ENCODE measurements at places on chromosomes 4 and X.

- DNase-seq: no peak
Observed at GRCh38 chr4:121253961-121254360, 89.8 kb upstream of the TNIP3 start.

DNA sequence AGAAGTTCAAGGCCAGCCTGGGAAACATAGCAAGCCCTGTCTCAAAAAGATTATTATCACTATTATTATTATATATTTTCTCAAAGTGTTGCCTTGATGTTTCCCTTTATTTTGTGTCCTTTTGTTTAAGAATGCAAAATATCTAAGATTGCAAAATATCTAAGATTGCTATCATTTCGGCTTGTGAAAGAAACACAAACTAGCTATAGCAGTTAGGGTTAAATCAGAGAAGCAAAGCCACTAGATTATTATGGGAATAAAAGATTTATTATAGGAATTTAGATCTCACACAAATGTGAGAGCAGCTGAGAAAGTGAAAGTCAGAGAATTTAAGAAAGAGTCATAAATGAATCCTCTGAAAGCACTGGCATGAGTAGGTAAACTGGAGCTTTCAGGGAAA is 18.0 kb upstream of the TMEM184C start:
- DNase-seq: no peak

DNA sequence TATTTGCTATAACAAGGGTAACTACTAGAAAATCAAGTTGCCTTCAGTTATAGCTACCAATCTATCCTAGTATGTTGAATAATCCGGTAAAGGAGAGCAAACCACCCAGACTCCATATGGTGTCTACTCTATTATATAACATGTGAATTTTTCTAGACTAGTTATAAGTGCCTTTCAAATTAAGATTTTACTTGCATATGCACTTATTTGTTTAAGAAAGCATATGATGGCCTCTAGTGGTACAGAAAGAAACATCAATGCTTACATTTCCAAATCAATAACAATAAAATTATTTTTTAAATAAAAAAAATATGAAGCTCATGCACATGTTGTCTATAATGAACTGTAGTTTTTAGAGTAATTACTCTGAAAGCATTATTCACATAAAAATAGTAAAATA is 1516.4 kb upstream of the PABPC4L start:
- DNase-seq: no peak

GRCh38 chrX:133544115-133544514 is 128.8 kb upstream of the GPC4 start:
- DNase-seq: no peak

GRCh38 chrX:153061732-153062131 is 5.5 kb downstream of the PNMA3 start:
- no peak for DNase-seq

GRCh38 chr4:16663732-16664131 is 234.7 kb downstream of the LDB2 start:
- no peak for DNase-seq

- DNase-seq: no peak
Observed at GRCh38 chr4:86972997-86973396, 38.2 kb downstream of the AFF1 start.

DNA sequence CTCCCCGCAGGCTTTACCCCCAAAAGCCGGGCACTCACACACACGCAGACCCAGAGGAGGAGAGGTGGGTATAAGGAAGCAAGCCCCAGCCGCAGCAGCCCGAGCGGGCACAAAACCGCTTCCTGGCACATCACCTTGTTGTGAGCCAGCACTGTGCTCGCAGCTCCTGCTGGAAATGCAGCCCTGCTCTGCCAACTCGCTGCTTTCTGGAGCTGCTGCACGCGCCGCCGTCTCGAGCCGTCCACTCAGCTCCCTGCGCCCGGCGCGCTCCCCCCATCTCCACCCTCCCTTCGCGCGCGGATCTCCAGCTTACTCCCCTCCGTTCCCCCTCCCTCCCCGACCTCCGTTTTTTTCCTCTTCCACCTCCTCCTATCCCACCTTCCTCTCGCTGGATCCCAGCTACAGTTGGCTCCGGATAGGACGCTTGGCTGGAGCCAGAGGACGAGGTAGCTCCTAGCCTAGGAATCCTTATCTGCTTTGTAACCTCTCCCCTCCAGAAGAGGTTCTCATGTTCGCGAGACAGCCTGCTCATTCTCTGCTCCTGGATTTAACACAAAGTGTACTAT is at the start of gene SPOCK3:
Gene SPOCK3 (minus strand): TSS at position 179 of the 566 bp plus-strand sequence.
- no peak for DNase-seq

DNA sequence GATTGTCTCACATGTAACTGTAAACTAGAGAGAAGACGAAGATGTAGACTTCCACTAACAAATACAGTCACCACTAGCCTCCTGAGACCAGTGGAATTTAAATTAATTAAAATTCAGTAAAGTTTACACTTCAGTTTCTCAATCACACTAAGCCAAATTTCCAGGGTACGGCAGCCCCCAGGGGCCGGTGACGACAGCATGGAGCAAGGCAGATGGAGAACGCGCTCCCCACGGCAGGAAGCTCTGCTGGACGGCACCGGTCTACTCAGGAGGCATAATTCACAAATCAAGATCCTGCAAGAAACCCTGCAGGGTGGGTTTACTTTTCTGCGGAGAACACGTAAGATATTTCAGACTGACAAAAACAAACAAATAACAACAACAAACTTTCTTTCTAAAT is 80.7 kb downstream of the FAT1 start:
- no peak for DNase-seq

- no peak for DNase-seq
Observed at GRCh38 chr4:4869731-4870571, 10.5 kb downstream of the MSX1 start.

- DNase-seq: no peak
Observed at GRCh38 chrX:120377715-120378114, 15.8 kb downstream of the ATP1B4 start.

DNA sequence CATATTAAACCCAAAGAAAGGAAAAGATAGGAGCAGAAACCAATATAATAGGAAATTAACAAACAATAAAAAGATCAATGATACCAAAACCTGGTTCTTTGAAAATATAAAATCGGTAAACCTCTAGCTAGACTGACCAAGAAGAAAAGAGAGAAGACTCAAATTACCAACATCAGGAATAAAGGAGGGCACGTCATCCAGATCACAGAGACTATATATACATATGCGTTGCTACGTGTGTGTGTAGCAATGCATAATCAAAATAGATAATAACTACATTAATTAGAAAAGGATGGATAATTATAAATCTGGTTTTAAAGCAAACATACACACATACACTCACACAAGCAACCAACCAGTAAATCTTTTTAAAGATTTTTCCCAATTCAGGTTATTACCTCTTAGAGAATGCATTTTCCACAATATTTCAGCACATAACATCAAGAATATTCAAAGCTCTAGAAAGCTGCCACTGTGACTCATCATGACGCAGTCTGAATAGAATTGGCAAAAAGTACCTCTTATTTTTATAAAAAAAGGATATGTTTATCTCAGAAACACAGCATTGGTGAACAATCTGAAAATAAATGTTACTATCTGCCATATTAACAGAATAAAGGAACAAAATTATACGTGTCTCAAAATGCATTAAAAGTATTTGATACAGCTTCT is 41.4 kb upstream of the USP9X start:
- no peak for DNase-seq

- DNase-seq: no peak
Observed at GRCh38 chr4:38663090-38663800, 754 bp upstream of the KLF3 start.

- DNase-seq: no peak
Observed at GRCh38 chr4:169131556-169132208, 121.6 kb upstream of the CBR4 start.

- DNase-seq: no peak
Observed at GRCh38 chr4:140099983-140100382, 54.0 kb downstream of the MAML3 start.

DNA sequence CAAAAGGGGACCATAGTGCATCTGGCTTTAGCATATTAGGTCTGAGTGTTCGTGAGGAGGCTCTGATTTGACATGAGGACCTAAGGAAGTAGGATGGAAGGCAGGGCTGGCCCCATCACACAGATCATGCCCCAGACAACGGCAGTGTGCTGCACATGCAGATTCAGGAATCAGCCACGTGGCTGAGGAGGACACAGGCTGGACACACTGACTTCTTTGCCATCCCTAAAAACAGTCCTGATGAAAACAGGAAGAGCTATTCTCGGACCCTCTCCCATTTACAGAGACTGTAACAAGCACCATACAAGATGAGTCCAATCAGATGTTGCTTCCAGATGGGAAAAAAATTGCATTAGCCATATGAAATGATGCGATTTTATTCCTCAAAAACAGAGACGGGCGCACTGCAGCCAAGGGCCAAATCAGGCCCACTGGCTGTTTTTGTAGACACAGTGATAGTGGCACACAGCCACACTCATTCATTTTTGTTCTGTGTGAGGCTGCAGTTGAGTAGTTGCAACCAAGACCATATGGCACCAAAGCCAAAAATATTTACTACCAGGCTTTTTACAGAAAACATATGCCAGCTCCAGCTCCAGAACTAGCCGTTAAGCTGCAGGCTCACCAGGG is 41.0 kb downstream of the ACSL1 start:
- no peak for DNase-seq

DNA sequence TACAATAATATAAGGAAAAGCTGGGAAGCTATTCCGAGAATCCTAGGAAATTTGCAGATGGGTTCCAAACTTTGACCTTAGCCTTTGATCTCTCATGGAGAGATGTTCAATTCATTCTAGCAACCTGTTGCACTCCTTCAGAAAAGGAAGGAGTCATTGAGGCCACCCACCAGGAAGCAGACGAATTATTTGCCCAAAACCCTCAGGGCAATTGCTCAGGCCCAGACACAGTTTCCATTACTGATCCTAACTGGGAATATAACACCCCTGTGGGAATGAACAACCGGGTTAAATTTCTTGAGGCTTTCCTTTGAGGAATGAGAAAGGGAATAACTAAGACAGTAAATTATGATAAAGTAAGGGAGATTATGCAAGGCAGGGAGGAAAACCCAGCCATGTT is 13.5 kb upstream of the ZNF280C start:
- DNase-seq: no peak

DNA sequence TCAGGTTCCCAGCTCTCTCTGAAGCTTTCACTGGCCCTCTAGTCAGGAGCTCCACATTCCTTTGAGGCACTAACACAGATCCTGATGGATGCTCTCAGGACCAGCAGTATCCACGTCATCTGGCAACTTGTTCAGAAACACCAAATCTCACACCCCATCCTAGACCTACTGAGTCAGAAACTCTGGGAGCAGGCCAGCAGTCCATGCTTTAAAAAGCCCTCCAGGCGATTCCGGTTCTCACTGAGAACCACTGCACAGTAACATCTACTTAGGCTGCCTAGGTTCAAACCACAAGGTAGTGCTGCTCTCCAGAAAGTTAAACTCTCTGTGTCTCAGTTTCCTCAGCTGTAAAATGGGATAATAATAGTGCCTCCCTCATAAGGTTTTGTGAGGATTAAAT is 55.3 kb downstream of the CCDC158 start:
- no peak for DNase-seq

DNA sequence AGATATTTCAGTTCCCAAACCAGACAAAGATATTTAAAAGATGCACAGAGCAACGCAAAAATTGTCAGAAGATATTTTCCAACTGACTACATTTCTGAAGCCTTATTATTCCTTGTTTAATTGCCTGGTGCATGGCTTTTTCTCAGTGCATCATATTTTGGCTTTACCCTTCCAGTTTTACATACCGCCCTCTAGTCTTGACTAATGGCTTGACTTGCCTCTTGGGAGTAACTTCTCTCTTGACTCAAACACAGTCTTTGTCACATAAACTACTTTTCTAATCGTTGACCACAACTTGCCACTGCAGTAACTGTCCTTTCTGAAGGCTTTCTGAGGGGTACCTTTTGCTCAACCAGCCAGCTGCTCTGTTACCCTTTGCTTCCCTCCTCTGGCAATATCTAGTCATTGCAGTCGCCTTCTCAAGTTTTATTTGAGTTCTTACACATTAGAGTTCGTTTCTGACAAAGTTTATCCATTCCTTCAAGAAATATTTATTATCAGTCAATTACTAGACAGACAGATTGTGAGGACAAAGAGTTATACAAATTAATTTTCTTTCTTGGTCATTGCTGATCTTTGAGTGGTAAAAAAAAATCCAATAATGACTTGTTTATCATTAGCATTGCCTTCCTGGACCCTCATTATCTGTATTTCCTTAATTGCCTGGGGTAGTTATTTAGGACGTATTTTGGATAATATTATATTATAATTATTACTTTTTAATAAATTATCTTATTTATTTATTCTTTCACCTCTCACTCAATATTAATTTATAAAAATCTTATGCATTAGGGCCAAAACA is 506.9 kb upstream of the PCDH10 start:
- no peak for DNase-seq

GRCh38 chr4:1720163-1720983 is 750 bp downstream of the TMEM129 start:
- DNase-seq: no peak

- no peak for DNase-seq
Observed at GRCh38 chr4:13963601-13964000, 336.1 kb upstream of the BOD1L1 start.

- DNase-seq: no peak
Observed at GRCh38 chr4:99879458-99879857, 14.8 kb downstream of the LAMTOR3 start.

DNA sequence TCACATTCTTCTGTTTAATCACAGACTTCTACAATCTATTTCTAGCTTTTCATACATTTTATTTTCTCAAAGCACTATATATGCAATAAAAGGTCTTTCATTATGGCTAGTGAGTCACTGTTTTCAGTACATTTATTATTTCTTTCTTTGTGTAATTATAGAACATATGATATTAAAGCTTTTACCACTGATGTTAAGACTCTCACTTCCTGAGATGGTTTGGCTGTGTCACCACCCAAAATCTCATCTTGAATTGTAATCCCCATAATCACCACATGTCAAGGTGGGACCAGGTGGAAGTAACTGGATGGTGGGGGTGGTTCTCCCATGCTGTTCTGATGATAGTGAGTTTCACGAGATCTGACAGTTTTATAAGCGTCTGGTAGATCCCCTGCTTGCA is 41.9 kb downstream of the UBA6 start:
- no peak for DNase-seq

DNA sequence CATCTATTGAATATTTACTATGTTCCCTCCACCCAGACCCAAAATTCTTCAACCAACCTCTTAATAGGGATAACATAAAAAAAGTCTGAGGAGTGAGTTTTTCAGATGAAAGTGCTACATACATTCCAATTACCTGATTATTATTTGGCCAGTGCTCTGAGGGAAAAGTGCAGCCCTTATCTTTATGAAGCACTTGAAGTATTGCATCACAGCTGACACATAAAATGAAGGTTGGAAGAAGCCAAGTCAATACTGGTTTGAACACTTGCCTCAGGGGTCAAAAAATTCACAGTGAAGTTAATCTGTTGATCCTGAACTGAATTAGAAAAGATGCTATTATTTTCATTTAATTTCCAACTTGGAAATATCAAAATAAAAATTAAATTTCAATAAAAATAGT is 498.9 kb downstream of the INPP4B start:
- no peak for DNase-seq

GRCh38 chr4:38373375-38373774 is 290.6 kb upstream of the KLF3 start:
- DNase-seq: no peak
